ENCODE measurements at places on chromosomes 3 and 15.

DNA sequence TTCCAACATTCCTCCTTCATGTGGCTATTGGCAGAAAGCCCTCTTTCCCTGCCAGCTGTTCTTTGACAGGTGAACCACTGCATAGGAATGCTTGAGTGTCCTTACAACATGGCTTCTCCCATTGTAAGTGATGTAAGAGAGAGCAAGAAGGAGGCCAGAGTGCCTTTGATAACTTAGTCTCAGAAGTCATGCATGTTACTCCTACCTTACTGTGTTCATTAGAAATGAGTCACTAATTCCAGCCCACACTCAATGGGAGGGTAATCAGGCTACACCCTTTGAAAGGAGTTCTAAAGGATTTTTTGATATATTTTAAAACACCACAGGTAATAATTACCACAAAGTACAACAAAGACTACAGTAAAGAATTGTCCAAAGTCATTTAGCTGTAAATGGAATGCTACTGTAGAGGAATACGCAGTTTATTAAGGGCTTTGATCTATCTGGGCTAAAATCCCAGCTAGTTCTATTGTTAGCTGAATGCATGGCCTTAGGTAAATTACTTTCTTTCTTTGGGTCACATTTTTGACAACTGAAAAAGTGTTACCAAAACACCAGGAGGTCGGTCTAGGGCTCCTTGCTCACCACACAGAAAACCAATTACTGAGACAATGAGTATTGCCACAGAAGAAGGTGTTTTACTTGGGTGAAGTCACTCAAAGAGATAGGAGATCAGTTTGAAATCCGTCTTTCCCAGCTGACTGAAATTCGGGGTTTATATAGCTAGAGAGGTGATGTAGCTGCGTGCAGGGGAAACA lies 154.9 kb downstream of the GRM7 start:
- DNase-seq = no peak

DNA sequence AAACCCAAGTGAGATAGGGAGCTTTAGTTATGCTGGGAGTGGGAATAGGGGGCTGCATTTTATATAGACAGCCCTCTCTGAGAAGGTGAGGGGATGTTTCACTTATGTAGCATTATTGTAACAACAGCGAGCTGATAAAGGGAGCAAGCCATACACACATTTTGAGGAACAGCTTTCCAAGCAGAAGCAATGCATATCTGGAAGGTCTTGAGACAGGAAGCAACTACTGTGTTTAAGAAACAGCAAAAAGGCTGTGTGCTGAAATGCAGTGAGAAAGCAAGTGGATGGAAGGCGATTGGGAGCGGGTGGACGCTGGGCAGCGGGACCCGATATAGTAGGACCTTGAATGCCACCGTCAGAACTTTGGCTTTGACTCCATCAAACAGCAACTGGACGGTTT lies 155.9 kb upstream of the TBL1XR1 start:
- no peak for DNase-seq

DNA sequence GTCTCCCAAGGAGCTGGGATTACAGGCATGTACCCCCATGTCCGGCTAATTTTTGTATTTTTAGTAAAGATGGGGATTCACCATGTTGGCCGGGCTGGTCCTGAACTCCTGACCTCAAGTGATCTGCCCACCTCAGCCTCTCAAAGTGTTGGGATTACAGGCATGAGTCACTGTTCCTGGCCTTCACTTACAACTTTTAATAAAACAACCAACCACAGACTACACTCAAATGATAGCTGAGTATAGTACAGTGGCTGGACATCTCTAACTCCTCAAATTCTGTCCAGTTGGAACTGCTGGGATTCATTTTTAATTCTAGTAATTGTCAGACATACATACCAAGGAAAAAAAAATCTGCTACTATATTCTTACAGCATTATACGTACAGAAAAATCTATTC lies 71.0 kb downstream of the PBRM1 start:
- DNase-seq = no peak

DNA sequence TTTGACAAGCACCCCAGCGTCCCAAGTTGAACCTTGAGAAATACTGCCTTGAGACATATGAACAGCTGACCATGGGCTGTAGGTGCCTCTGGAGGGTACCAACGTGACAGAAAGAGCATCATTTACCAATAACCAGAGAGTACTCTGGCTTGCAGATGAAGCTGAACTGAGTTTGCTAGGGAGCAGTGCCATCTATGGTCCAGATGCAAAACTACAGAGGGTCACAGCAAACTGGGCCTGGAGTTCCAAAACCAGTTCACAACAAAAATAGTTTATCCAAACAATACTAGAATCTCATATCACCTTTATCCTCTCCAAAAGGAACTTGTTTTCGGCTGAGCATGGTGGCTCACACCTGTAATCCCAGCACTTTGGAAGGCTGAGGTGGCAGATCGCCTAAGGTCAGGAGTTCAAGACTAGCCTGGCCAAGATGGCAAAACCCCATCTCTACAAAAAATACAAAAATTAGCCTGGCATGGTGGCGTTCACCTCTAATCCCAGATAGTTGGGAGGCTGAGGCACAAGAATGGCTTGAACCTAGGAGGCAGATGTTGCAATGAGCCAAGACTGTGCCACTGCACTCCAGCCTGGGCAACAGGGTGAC lies 69.3 kb downstream of the CHAC1 start:
- DNase-seq = no peak

DNA sequence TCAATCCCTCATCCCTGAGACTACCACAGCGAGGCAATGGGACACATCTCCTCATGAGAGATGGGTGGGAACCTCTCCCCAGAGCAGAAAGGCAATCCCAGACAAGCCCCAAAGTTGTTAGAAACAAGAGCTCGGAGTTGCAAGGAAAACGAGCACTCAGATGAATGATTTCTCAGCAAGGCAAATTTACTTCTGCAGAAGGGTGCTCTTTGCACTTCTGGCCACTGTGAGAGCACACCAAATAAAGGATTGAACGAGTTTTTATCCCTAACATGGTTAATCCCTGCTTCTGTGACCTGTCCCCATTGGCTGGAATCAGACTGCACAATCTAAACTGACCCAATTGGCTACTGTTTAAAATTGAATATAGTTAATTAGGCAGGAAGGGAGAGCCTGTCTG lies 339.1 kb upstream of the POU1F1 start:
- no peak for DNase-seq

DNA sequence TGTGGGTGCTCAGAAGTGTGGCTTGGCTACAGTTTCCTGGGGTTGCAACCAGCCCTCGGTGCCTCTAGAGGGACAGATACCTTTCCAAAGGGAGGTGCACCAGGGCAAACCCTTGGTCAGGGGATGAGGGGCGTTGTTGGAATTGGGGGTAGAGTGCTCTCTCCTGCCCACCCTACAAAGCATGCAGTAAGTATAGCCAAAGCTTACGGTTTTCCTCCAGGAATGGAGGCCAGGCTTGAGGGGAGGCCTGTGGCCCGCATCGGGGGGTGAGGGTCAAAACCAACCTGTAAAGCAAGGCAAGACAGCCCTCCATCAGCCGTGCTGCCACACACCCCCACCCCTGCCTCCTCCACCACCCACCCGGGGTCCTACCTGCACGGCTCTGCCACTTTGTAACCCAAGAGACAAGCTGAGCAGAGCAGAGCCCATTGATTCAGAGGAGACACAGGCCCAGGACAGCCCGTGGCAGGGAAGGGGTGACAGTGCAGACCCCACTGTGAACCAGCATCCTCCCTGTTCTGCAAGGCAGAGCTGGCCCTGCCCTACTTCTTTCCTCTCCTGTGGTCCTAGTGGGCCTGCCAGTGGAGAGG lies 41.5 kb downstream of the TLE3 start:
- no peak for DNase-seq
